SJCRH30 (cell line): ENCODE measurements at places on chromosomes 1 and 21. TPM values are rescaled to one million over a fixed set of nuclear protein-coding genes. Genes with fewer than 3 reads are reported as not detected.

The HCRTR1 gene
- total RNA-seq: not detected in 2 replicates

DNA sequence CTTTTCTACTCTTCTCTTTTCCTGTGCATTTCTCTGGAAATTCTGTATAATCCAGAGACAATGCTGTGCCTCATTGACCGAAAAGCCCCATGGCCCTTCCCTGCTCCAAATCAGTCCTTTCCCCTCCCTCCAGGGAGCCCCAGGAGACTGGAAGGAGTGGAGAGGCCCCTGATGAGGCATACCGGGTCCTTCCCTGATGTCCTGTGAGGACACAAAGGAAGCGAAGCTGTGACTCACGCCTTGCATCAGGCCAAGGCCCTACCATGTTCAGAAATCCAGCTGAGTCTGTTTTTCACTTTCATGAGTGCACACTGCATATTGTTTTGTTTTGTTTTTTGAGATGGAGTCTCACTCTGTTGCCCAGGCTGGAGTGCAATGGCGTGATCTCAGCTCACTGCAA lies 38.7 kb upstream of the BECN2 start:
- DNase-seq: peak; percentile 5

The NUDT4B gene
- total RNA-seq: 5.8 and 7.3 TPM in 2 replicates

DNA sequence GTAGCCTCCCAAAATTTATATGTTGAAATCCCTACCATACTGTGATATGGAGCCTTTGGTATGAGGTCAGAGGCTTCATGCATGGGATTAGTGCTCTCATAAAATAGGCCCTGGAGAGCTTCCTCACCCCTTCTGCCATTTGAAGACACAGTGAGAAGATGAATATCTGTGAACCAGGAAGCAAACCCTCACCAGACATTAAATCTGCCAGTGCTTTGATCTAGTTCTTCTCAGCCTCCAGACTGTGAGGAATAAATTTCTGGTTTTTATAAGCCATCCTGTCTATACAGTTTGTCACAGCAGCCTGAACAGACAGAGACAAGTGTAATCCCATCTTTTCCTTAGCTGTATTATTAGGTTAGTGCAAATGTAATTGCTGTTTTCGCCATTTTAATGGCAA lies 88.4 kb downstream of the OLFML2B start:
- no peak for DNase-seq

The SPRR3 gene
- total RNA-seq: not detected in 2 replicates

The CHODL gene
- not detected in 2 replicates for total RNA-seq

GRCh38 chr1:154199563-154199879 lies 6.6 kb downstream of the CFAP141 start:
- DNase-seq: no peak

DNA sequence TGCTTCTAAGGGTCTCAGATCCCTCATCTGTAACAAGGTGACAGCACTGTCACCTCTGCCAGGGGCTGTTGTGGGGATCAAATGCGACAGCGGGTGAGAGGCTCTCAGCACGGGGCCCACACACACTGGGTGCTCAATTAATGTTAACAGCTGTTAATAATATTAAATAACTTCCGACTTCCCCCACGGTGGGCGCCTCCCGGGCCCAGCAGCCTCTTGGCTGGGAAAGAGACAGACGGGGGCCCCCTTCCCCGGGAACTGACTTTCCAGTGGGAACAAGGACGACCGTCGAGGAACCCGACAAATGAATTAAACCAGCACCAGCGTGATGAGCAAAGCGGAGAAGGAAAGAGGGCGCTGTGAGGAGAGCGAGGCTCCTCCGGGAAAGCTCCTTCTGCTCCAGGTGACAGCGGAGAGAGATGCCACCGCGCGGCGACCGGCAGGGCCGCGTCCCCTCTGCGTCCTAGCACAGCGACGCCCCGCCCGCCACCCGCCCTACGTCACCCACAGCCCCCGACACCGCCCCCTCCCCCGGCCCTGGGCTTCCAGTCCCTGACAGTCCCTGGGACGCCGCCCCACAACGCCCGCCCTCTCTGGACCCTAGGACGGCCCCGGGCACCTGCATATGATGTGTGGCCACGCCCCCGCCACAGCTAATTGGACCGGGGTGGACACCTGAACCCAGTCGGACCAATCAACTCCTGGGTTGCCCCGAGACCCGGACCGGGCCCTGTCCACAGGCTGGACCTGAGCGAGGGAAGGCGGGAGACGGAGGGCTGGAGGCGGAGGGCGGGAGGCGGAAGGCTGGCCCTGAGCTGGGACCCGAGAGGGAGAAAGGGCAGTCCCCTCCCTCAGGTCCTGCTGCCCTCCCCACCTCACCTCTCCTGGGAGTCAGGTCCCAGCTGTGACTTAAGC lies 38.2 kb downstream of the MATN1 start:
- DNase-seq: no peak

DNA sequence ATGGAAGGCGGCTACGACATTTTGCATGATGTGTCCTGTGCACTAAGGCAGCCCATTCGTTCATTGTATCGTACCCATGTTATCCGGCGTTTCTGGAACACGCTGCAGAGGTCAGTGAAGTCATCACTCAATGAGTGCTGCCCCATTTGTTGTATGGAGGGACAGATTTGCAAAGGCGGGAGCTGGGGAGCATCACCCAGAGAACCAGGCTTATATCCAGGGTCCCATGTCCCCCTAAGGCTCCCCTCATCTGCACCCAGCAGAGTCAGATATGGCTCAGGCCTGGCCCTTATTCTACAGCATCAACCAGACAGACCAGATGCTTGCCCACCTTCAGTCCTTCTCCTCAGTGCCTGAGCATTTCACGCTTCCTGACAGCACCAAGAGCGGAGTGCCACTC lies 31.2 kb downstream of the SZT2 start:
- DNase-seq: no peak

The ORC1 gene
- 37.3 and 38.9 TPM in 2 replicates for total RNA-seq

GRCh38 chr1:195828325-195828724 lies 779.9 kb downstream of the KCNT2 start:
- no peak for DNase-seq

DNA sequence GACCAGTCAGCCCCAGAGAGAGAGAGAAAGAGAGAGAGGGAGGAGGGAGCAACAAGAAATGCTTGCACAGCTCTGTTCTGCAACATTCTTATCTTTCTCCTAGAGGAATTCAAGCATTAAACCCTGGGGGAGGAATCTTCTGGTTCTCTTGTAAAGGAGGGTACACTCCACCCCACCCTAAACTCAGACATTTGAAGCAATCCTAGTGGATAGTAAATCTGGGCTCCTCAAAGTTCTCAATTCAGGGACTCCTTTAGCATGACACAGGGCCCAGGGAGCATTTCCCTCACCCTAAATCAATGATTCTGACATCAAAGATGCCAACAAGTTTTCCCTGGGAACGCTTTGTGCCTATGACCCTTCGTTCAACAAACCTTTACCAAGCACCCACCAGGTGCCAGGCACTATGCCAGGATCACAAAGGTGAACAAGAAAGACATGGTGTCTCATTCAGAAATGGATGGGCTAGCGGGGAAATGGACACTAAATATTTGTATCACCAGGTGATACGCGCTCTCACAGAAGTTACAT lies 11.9 kb upstream of the CAPN2 start:
- DNase-seq: no peak

The LSM10 gene
- 14.6 and 15.4 TPM in 2 replicates for total RNA-seq

DNA sequence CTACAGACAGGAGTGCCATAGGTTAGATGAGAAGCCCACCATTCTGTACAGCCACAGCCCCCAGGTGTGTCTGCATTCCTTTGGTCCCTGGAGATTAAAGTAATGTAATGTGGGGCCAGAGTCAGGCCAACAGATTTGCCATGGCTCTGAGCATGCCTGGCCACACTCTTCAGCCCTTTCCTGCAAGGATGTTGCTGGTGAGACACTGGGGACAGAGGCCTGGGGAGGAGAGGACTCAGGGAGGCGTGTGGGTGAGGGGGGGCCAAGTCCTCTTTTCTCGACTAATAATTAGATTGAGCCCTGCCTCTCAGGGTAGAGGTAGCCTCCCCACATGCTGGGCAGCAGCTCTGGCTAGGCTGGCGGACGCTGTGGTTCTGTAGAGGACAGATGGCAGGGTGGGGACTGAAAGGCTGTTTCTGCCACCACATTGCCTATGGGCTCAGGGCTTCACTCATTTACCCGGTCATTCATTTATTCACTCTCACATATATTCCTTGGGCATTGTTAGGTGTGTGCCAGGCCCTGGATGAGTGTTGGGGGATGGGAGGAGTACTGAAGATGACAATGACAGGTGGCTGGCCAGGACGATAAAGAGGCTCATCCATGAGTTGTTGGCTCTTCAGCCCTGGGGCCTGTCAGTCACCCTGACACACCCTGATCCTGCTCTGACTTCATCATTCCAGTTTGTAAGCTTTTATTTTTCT lies 7.1 kb upstream of the PRCC start:
- DNase-seq: peak; percentile 38

The GBP4 gene
- total RNA-seq: 0.02 TPM in 1 of 2 replicates, not detected in the other

The OPTC gene
- not detected in 2 replicates for total RNA-seq

The ENO1 gene
- total RNA-seq: 2,596 and 2,758 TPM in 2 replicates

DNA sequence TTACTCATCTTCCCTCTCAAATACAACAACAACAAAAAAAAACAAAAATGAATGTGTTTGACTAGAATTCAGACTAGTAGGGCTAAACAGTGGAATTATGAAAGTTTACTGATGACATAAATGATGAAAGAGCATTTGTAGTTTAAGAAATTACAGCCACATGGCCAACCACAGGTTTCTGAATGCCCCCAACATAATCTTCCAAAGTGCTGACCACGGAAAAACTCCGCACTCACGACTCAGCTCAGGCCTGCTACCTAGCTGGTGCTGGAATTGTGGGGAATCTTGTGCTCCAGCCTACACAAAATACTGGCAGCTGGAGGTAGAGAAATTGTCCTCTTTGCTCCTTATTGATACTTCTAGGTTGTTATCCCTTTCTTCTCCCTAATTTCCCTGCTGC lies 23.6 kb upstream of the TBX15 start:
- DNase-seq: no peak

- no peak for DNase-seq
Observed at GRCh38 chr21:38661197-38661871, 144.4 kb upstream of the ETS2 start.

GRCh38 chr21:39674801-39675200 lies 62.1 kb downstream of the B3GALT5 start:
- DNase-seq: no peak

DNA sequence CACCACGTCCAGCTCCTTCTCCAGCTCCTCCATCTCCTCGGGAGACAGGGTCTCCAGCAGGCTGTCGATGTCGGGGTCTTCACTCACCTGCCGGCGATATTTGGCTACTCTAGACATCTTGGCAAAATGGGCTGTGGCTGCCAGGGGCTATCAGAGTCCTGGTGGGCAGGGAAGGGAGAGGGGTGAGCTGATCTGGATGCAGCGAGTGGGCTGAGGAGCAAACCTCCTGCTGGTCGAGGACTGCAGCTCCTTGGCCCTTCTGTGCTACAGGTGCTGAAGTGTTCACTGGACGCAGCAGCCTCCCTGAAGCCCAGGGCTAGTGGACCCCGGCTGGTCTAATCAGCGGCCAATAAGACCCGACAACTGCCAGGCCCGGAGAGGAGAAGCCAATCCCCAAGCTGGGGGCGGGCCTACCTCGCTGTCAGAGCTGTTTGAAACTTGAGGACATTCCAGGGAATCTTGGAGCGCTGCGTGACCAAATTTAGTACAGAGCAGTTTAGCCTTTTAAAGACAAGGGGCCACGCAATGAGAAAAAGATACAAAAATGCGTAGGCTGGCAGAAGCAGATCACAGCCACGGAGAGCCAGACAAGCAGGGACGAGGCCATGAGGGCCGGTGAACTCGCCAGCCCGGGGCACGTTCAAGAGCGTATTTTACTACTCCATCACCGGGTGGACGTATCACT lies at the start of gene LMOD1:
LMOD1 (minus strand) TSS at position 325 of the 685 bp plus-strand sequence; CDS start at position 117, 208 bp downstream.
- peak; percentile 86 for DNase-seq

The LRRC7 gene
- 0.04 TPM in 1 of 2 replicates, not detected in the other for total RNA-seq

The PGLYRP4 gene
- total RNA-seq: not detected in 2 replicates

DNA sequence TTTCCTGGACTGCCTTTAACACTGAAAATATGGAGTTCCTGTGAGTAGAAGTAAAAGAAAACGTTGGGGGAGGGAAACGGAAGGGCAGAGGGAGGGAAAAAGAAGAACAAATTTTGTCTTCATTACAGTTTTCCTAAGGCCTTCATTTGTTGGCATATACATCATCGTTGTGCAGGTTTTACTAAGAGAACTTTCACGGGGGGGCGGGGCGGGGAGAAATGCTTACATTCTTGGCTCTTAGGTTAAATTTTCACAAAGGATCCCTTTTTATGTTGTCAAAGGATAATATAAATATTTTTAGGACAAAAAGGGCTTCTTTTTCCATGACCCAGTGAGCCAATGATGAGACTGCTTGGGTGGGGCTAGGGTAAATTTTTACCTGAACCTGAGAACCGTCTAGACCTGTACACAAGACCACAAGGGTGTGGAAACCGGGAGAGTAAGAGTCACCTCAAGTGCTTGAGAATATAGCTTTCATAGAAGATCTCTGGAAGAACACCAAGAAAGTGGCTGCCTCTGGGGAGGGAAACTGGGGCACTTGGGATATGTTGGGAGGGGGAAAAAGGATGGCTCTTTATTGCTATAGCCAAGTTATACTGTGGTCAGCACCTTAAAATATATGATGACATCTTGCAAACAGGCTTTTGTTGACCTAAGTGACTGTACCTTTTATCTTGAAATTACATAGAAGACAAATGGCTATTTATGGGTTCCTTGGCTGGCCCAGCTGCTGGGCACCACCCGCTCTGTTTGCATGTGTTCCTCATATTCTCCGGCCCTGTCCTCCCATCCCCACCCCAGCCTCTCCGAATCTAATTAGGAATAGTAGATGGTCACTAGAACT lies 2.0 kb upstream of the UTP25 start:
- no peak for DNase-seq

DNA sequence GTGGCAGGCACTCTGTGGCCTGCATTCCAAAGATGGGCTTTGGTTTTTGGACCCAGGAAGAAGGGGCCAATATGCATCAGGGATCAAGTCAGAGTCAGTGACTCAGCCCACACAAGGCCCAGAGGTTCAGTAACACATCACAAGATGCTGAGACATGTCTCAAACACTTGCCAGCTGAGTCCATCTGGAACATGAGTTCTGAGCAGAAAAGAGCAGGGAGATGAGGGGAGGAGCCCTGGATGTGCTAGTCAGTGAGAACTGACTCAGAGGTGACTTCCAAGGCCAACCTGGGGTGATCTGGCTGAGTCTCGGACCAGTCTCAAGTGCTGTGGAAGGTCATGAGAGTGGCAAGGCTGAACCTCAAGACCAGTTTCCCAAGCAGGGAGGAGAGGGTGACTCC lies 150.1 kb downstream of the CDC7 start:
- DNase-seq: no peak

The RGS1 gene
- total RNA-seq: not detected in 2 replicates

The RGSL1 gene
- total RNA-seq: not detected in 2 replicates

- DNase-seq: no peak
Observed at GRCh38 chr21:42414928-42415769, 11.4 kb downstream of the UBASH3A start.

DNA sequence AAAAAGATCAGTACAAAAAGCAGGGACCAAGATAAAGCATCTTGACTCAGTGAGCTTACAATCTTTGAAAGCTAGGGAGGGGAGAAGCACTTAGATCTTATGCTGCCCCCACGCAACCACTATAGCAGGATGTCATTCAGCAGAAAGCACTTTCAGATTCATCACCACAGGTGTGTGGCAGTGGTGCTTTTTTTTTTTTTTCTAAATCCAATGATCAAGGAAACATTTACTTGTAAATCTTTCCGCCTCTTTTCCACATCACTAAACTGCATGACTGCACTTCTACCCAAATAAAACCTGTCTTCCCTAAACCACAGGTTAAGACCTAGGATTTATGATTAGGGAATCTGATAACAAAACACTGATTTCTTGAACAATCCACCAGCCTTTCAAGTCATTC lies 154.8 kb downstream of the SLC45A1 start:
- no peak for DNase-seq

GRCh38 chr1:113980110-113980509 lies 836 bp downstream of the OLFML3 start:
- DNase-seq: peak; percentile 83
